ENCODE measurements at places on chromosomes 12 and 14.

GRCh38 chr14:105165134-105165704 lies 3.4 kb downstream of the JAG2 start:
- peak; percentile 16 for DNase-seq

DNA sequence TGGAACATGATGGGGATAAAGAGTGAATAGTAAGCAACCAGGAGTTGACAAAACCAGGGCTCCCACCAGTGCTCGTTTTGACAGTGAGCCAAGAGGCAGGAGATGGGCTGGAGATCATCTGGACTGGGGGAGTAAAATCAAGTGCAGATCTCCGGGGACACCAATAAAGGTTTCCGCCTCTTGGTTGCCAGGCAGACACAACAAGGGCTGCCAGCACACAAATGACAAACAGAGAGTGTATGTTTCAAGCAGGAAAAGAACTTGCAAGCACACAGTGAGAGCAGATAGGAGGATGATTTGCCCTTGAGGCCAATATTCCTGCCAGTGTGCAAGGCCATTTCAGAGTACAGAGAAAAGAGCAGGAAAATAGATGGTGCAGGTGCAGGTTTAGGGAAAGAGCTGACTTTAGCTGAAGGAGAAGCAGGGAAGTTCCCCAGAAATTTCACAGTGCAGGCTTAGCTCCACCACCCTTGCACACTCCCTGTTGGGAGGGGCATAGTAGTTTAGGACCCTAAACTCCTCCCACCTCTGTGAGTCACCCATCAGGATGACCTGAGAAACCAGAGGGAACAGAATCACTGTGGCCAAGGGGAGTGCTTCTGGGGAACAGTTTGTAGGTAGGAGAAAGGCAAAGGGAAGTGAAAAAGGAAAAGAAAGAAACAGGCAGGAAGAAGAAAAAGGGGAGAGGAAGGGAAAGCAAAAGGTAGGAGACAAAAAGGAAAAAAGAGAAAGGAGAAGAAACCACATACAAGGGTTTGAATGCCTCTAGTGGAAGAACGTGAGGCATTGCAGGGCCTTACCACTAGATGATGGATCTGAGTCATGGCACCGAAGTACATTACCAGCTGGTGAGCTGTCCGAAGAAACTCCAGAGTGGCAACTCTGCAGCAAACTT lies 404.4 kb downstream of the SLC6A15 start:
- no peak for DNase-seq

DNA sequence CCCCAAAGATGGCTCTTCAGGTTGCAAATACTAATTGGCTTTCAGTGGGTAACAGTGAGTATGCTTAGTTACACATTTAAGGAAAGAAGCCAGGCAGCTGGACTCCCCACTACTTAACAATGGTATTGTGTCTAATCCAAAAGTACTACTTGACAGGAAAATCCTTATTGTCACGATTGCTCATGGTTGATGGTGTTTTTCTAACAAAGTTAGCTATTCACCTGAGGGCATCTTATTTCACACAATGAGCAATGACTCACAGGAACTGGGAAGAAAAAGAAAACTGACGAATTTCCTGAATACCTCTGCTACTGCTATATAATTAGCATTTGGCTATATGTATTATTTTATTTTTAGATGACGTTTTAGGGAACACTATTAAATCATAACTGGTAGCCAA lies 33.4 kb upstream of the ALG10 start:
- DNase-seq, result no peak

DNA sequence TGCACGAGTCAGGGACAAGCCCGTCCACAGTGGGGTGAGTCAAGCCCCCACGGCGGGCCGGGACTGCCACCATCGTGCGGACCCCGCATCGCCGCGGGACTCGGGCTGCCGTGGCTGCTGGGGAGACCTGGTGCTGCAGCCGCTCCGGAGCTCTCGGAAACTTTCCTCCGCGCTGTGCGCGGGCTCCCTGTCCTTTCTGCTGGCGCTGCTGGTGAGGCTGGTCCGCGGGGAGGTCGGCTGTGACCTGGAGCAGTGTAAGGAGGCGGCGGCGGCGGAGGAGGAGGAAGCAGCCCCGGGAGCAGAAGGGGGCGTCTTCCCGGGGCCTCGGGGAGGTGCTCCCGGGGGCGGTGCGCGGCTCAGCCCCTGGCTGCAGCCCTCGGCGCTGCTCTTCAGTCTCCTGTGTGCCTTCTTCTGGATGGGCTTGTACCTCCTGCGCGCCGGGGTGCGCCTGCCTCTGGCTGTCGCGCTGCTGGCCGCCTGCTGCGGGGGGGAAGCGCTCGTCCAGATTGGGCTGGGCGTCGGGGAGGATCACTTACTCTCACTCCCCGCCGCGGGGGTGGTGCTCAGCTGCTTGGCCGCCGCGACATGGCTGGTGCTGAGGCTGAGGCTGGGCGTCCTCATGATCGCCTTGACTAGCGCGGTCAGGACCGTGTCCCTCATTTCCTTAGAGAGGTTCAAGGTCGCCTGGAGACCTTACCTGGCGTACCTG lies 1.1 kb downstream of the PDE3A start:
- DNase-seq, result peak; percentile 4

GRCh38 chr14:95305940-95306339 lies 13.8 kb downstream of the CLMN start:
- DNase-seq, result no peak

GRCh38 chr14:67572608-67573007 lies 27.5 kb downstream of the PIGH start:
- DNase-seq, result no peak

Data from NCI-H524 treated with DMSO at 0.1 percent for 48 hours (cell line).